ENCODE measurements at places on chromosomes 16 and 17.

GRCh38 chr17:81222620-81222905 lies 202 bp downstream of the CEP131 start:
- DNase-seq, result no peak

DNA sequence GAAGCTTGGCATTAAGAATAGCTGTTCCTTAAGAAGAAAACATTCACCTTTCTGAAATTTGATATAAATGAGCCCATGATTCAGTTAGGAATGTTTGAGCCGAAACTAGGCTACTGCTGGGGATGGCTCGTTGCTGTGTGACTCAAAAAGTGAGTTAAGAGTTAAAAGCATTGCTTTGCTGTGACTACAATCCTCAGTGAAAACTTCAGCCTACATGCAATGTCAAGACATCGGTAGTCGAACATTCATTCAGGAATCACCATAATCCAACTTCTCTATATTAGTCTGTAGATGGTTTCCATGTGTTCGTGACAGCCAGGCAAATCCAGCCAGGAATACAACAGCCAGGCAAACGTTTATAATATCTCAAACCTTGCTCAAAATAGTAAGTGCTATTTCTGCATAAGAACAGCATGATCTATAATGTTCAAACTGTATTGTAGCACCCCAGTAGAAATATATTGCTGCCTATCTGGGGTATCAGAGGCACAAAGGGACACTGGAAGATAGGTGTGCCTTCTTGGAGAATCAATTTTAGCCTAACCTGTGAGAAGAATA lies 1225.1 kb downstream of the CDH8 start:
- DNase-seq, result no peak

GRCh38 chr16:85888405-85889331 lies 10.3 kb upstream of the IRF8 start:
- no peak for DNase-seq

DNA sequence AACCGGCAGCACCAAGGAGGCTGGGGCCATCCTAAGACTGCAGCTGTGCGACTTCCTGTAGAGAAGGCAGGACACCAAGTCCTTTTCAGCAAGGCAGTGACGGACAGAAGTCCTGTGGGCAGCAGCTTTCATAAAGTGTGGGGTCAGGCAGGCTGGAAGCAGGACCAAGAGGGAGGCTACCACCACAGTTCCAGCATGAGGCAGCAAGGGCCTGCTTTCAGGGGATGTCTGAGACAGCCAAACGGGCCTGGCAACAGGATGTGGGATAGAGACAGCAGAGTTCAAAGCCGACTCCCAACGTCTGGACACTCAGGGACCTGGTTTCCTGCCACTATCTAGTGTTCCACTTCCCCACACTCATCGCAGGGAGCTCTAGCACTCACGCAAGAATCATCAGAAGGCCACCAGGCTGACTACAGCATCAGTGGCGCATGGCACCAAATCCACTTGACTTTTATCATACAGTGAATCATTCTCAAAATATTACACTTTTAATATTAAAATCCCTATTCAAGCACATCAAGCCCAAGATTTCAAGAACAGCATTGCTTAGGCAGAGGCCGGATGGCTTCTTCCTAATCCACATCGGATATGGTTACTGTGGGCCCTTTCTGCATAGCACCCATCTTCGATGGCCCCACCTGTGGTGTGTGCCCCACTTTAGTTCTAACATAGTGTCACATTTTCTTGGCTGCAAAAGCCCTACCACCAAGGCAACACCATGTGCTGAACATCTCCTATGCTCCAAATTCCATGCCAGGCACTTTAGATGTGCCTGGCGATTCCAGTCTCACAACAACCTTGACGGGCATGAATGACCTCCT lies 5.2 kb downstream of the USP7 start:
- DNase-seq, result no peak

GRCh38 chr17:44880062-44880461 lies 19.2 kb downstream of the EFTUD2 start:
- DNase-seq, result no peak

GRCh38 chr16:81523387-81524115 lies 78.9 kb downstream of the CMIP start:
- no peak for DNase-seq

DNA sequence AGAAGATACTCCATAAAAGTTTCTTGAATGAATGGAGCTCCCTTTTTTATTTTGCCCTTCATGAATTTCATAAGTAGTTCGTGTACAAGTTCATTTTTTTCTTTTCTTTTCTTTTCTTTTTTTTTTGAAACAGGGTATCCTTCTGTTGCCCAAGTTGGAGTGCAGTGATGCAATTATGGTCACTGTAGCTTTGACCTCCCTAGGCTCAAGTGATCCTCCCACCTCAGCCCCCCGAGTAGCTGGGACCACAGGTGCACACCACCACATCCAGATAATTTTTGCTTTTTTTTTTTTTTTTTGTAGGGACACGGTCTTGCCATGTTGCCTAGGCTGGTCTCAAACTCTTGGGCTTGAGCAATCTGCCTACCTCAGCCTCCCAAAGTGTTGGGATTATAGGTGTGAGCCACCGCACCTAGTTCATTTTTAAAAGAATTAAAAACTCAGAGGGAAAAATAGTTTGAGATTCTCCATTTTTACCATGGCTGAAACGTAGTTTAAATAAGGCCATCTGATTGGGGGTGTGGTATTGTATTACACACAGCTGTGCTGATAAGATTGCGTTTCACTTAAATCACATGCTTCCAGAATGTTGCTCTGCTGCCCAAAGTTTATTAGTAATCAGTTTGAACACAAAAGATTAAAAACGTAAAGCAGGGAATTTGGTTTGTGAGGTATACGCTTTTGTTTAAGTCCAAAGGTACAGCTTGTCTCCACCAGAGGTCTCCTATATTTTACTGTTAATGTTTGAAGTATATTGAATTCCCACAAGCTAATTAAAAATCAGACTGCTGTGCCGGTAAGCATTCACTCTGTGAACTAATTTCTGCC lies 154.1 kb downstream of the SOCS1 start:
- DNase-seq, result no peak

- no peak for DNase-seq
Observed at GRCh38 chr17:49951362-49952082, 17.5 kb upstream of the DLX4 start.

GRCh38 chr17:78236362-78237127 lies 5.1 kb downstream of the TMEM235 start:
- no peak for DNase-seq

- no peak for DNase-seq
Observed at GRCh38 chr17:14873540-14873939, 391.6 kb downstream of the PMP22 start.

GRCh38 chr17:2366747-2367494 lies 29.6 kb downstream of the SGSM2 start:
- peak; percentile 32 for DNase-seq

GRCh38 chr17:73532421-73532901 lies 111.8 kb downstream of the SDK2 start:
- DNase-seq, result no peak

- DNase-seq, result no peak
Observed at GRCh38 chr17:1946021-1946932, 78.9 kb downstream of the RTN4RL1 start.

Measured in neural crest cell (in vitro differentiated cells).